Articular chondrocyte of knee joint (primary cell): ENCODE measurements at places on chromosomes 1 and 21. TPM values are rescaled to one million over a fixed set of nuclear protein-coding genes. Genes with fewer than 3 reads are reported as not detected.

Gene FCGR3B
- total RNA-seq = not detected in 2 replicates

Gene ILF2
- 165 and 169 TPM in 2 replicates for total RNA-seq

Gene S100A7
- total RNA-seq = not detected in 2 replicates

Gene NCAM2
- total RNA-seq = 1.4 and 3.1 TPM in 2 replicates

Gene PAQR6
- 0.26 and 0.43 TPM in 2 replicates for total RNA-seq

Gene SETD4
- 17.6 and 18.6 TPM in 2 replicates for total RNA-seq

Gene FOXD2
- total RNA-seq = 3.5 and 4.4 TPM in 2 replicates

Gene DNAJC6
- total RNA-seq = 2.5 and 4.5 TPM in 2 replicates

Gene CFAP141
- total RNA-seq = not detected in 2 replicates

Gene VHLL
- total RNA-seq = 0.22 TPM in 1 of 2 replicates, not detected in the other

Gene LRRC3
- total RNA-seq = 0.22 and 0.26 TPM in 2 replicates

Gene KCNAB2
- 4.1 and 5.4 TPM in 2 replicates for total RNA-seq

Gene PGM1
- 120 and 133 TPM in 2 replicates for total RNA-seq

Gene PLEKHN1
- total RNA-seq = 0.76 and 0.91 TPM in 2 replicates

Gene RGS4
- 2.1 and 4.8 TPM in 2 replicates for total RNA-seq

Gene SLC37A1
- total RNA-seq = 2.5 and 3.9 TPM in 2 replicates
